ENCODE measurements at places on chromosomes 12 and 14.

- H3K4me3 ChIP-seq = no peak overlapping the region
- H3K36me3 ChIP-seq = peaks cover 3% of the 10 kb centered on the region
- peaks cover 30% of the 10 kb centered on the region for H3K4me1 ChIP-seq
- no peaks in the 10 kb centered on the region for H3K27me3 ChIP-seq
Measured at GRCh38 chr14:91834571-91834970, 32.8 kb downstream of the TC2N start.

- no peaks in the 10 kb centered on the region for H3K4me1 ChIP-seq
- no peak overlapping the region for H3K4me3 ChIP-seq
- no peaks in the 10 kb centered on the region for H3K36me3 ChIP-seq
- H3K27ac ChIP-seq = no peak overlapping the region
- H3K27me3 ChIP-seq = no peaks in the 10 kb centered on the region
Measured at GRCh38 chr14:45678163-45678562, 425.2 kb upstream of the MIS18BP1 start.

GRCh38 chr12:50024805-50025186 is 498 bp downstream of the RACGAP1 start:
- no peak for DNase-seq
- H3K36me3 ChIP-seq = no peaks in the 10 kb centered on the region
- peak overlapping the region; percentile 65 for H3K4me3 ChIP-seq
- peaks cover 10% of the 10 kb centered on the region for H3K4me1 ChIP-seq
- no peaks in the 10 kb centered on the region for H3K27me3 ChIP-seq

- H3K36me3 ChIP-seq = no peaks in the 10 kb centered on the region
- no peak overlapping the region for H3K4me3 ChIP-seq
- peaks cover 5% of the 10 kb centered on the region for H3K27me3 ChIP-seq
- no peaks in the 10 kb centered on the region for H3K4me1 ChIP-seq
- DNase-seq = no peak
- H3K27ac ChIP-seq = no peak overlapping the region
Measured at GRCh38 chr12:46965137-46965536, 114.3 kb upstream of the PCED1B start.

- no peaks in the 10 kb centered on the region for H3K36me3 ChIP-seq
- DNase-seq = no peak
- no peaks in the 10 kb centered on the region for H3K4me1 ChIP-seq
Measured at GRCh38 chr12:22461786-22462185, 82.6 kb downstream of the C2CD5 start.
